ENCODE measurements at places on chromosomes 16 and 17.

DNA sequence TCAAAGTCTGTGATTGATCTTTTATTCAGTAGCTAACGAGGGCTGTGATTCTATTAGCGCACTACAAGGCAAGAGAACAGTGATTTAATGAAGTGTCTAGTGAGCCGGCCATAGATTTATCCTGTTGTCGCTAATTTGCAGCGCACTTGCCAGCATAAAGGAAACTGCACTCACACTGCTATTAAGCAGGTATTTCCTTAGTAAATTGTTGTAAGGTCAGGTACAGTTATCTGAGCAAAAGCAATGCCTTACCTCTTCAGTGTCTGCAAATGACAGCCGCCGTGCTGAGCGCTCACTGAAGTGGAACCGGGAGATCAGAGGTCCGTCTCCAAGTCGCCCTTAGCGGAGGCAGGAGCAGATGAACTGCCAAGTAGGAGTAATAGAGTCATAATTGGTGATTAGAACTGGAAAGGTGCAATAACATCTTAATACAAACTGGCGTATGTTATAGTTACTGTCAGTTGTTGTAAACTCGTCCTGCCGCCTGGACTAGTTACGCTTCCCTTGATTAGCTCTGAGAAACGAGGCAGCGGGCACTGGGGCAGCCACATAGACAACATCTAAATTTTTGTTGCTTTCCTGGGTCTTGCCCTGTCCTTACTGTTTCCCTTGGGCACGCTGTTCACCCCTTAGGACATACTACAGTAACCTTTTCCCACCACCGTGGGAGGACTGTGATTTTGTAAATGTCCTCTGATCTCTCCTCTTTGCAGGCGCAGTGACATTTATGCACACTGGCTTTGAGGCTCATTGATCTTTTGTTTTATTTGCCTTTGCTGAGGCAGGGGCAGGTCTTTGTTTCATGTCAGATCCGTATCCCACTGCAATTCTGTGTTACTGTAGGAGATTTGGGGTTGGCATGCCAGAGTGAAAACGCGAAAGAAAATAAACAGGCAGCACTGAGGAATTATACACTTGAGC lies 363.1 kb downstream of the WWOX start:
- DNase-seq = no peak

DNA sequence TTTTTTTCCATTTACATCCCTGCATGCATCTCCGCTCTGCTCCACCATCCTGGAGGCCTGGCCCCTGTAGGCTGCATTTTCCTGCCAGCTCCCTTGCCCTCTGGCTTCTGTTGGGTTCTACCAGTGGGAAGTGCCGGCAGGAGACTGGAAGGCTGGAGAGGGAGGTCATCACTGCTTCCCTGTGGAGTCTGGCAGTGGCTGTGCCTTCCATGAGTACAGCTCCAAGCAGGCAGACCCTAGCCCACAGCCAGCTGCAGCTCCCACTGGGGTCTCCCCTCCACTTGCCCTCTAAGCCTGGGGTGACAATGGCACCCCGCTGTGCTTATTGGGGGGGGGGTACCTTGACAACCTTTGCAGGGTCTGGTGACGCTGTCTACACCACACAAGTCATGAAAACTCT lies 37.3 kb downstream of the MMP15 start:
- DNase-seq = no peak

DNA sequence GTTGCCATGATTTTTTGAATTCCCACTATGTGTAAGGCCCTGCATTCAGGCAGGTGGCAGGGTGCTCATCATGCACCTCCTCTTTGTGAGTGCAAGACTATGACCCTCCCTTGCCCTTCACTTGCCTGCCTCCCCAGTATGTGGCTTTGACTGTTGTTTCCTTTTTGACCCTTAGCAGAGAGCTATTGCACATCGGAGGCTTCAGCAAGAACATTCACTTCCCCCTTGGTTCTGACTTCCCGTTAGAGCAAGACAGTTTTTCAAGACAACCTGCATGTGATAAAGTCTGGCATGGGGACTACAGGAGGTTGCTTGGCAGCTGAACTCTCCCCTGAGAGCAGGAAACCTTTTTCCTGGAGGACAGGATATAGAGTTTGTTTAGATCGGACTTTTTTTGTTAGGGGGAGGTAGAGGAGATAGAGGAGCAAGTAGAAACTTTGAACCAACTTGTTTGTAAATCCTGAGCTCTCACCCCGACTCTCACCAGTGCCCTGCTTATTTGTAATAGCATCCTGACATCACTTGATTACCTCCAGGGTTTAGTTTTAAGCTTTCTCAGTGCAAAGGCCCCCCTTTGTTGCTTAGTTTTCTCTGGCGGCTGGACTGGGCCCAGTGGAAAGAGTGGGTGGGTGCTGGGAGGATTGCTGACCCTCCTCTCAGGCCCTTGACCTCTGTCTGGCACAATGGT lies 34.3 kb downstream of the LIMD2 start:
- no peak for DNase-seq

- DNase-seq = no peak
These were observed 159.8 kb upstream of the SDK2 start for GRCh38 chr17:73803964-73804435.

DNA sequence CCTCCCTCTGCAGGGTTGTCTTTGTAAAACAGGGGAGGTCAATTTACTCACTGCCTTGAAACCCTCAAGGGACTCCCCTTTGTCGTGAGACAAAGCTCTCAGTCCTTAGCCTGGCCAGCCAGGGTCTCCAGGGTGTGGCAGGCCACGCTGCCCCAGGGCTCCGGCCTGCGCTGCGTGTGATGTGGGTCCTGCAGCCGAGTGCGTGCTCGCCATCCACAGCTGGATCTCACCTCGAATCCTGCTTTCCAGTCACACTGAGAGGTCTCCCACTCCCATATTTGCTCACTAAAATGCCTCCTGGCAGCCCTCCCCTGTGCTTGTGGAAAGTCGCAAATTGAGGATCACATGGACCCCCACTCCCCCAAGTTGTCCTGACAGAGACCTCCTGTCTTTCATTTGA lies 10.0 kb upstream of the CLEC18C start:
- DNase-seq = no peak

- no peak for DNase-seq
These were observed 11.1 kb downstream of the CCDC57 start for GRCh38 chr17:82201498-82201910.

GRCh38 chr17:10993126-10993525 lies 155.2 kb upstream of the PIRT start:
- DNase-seq = no peak

DNA sequence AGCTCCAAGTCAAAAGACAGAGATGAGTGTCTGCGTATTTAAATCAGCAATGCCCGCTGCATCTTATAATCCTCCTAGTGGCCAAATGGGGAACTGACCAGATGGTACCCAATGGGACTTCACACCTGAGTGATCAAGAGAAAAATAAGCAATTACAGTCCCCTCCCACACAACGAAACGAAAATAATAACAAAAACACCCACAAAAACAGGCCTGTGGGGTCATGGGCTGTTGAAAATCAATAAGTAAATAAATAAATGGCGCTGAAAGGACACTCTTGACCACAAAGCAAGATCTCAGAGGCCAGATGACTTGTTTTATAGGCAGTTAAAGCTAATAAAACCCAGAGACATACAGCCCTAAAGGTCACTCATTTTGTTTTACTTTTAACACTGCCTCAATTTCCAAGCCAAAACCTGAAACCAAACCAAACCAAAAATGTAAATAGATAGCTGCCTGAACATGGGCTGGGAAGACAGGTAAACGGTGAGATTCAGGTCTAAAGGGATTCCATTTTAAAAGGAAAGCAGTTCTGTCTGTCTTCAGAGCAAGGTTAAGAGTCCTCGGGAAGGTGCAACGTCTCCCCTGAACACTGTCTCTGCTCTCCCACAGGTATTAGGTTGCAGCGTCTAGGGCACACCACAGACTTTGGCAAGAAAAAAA lies 1.3 kb downstream of the ZNF821 start:
- peak; percentile 41 for DNase-seq

GRCh38 chr17:39651923-39652586 lies 13.1 kb upstream of the TCAP start:
- DNase-seq = no peak

- no peak for DNase-seq
These were observed 77.1 kb downstream of the SDK2 start for GRCh38 chr17:73566905-73567782.

DNA sequence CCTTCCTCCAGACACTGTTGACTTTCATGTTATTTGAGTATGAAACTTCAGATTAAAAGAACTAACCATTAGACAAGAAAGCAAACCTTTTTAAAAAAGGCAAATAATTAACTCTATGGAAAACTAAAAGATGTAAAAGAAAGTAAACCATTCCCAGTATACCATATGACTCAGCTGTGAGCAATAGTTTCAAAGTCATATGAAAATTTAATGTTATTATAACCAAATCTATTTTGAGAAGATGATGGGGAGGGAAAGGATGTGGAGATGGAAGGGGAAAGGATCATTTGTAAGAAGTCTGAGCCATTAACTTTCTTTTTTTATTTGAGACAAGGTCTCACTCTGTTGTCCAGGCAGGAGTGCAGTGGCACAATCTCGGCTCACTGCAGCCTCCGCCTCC lies 131.8 kb downstream of the IRX5 start:
- DNase-seq = no peak

- no peak for DNase-seq
These were observed 1.2 kb upstream of the AKAP10 start for GRCh38 chr17:19978805-19979211.

- DNase-seq = no peak
These were observed 131.8 kb downstream of the STX8 start for GRCh38 chr17:9443811-9444210.

GRCh38 chr16:3599922-3600321 lies 11.5 kb downstream of the SLX4 start:
- no peak for DNase-seq

GRCh38 chr17:73643001-73643851 lies 1.0 kb downstream of the SDK2 start:
- DNase-seq = no peak

- DNase-seq = no peak
These were observed 24.9 kb upstream of the DBNDD1 start for GRCh38 chr16:90044111-90044551.

DNA sequence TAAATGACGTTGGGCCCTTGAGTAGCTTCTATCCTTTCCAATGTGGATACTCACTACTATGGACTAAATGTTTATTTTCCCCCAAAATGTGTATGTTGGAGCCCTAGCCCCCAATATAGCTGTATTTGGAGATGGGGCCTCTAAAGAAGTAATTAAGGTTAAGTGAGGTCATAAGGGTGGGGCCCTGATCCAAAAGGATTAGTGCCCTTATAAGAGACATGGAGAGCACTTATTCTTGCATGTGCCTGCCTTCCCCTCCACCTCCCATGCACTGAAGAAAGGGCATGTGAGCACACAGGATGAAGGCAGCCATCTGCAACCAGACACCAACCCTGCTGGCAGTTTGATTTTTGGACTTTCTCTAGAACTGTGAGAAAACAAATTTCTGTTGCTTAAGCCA lies 115.7 kb upstream of the MED13 start:
- no peak for DNase-seq

- DNase-seq = no peak
These were observed 20.3 kb downstream of the GPR142 start for GRCh38 chr17:74387365-74388218.

GRCh38 chr16:88062341-88063210 lies 111.3 kb downstream of the BANP start:
- no peak for DNase-seq

DNA sequence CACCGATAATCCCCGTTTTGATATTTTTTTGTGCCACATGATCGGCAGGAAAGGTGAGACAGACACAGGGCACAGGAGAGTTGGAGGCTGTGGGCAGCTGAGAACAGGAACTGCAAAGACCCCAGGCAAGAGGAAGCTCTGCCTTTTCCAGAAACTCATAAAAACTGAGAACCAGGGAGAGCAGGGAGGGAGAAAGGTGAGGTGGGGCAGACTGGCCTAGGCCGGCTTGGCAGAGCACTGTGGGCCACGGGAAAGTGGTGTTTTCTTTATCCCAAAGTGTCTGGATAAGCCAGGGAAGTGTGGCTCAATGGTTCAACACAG lies 11.8 kb upstream of the AXIN2 start:
- DNase-seq = no peak

DNA sequence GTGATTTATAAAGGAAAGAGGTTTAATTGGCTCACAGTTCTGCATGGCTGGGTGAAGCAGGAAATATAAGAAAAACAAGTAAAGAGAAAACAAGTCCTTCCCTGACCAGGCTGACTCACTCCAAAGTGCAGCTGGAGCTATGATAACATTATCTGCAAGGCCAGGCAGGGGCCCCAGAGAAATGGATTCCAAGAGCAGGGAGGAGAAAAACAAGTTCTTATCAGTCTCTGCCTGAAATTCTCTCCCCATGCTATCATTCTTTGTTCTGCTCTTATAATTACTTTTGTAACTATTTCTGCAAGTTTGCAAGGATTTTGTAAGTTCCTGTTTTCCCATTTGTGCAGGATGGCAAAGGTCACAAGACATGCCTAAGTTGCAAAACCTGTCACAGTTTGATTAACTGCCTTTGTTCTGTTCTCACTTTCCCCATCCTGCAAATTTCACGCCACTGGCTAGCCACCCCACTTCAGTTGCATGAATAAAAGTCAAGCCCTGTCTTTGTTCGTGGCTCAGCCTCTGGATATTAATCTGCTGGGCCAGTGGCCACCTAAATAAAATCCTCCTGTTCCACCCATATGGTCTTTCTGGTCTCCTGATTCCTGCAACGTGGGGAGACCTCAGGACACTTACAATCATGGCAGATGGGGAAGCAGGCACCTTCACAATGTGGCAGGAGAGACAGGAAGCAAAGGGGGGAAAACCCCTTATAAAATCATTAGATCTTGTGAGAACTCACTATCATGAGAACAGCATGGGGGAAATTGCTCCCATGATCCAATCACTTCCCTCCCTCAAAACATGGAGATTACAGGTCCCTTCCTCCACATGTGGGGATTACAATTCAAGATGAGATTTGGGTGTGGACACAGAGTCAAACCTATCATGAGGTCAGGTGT lies 13.1 kb downstream of the ABCA9 start:
- no peak for DNase-seq

- peak; percentile 88 for DNase-seq
These were observed 939 bp downstream of the BCL6B start for GRCh38 chr17:7023576-7024401.

- no peak for DNase-seq
These were observed 167.9 kb upstream of the NOL11 start for GRCh38 chr17:67549820-67550219.

GRCh38 chr16:28492511-28492910 lies 637 bp upstream of the CLN3 start:
- no peak for DNase-seq

DNA sequence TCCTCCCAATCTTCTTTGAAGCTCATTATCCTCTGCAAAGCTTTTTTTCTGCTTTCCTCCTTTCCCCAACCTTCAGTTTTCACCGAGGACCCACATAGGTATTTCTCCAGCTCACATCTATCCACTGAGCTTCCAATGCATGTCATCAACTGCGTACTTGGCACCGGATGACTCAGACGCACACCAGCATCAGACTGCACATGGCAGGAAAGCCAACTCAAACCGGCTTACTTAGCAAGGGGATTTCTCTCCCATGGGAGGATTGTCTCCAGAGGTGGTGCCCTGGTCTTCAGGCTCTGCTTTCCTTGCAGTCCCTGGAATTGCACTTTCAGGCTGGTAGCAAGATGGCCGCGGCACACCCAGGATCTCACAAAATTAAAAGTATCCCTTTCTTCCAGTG lies 1.7 kb upstream of the AKTIP start:
- DNase-seq = no peak

GRCh38 chr16:3355589-3355988 lies at the start of gene OR2C1:
Gene OR2C1, plus strand, starts transcription at chr16:3355889. Its CDS starts 52 bp downstream, at chr16:3355941.
- DNase-seq = no peak
